ENCODE measurements at places on chromosomes 2 and 18.

- DNase-seq = no peak
These were observed 205.5 kb upstream of the SP5 start for GRCh38 chr2:170509452-170510193.

DNA sequence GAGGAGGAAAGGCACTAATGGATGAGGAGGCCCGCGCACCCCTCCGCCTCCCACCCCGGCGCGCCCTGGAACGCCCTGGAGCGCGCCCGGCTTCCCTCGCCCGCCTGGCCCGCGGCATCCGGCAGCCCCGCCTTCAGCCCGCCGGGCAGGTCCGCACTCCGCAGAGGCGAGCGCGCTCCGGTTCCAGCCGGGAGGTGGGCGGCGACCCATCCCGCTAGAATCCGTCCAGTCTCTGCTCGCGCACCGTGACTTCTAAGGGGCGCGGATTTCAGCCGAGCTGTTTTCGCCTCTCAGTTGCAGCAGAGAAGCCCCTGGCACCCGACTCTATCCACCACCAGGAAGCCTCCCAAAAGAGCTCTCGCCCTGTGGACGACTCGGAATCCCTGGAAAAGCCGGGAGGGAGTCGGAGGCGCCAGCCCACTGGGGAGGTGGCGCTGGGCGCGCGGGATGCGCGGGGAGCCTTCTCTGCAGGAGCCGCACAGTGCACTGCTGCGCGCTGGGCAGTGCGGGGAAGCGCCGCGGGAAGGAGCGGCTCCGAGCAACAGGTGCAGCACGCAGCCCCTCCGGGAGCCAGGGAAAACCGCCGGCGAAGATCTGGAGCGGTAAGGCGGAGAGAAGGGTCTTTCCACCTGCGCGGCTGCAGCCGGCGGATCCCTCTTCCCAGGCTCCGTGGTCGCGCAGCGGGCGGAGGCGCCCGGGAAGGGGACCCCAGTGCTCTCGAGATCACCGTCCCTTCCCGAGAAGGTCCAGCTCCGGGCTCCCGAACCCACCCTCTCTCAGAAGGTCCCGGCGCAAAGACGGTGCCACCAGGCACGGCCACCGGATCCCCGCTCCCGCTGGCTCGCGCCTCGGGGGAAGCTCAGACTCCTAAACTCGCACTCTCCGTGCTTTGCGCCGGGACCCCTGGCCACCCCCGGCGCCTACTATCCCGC lies at the start of gene GALR1:
Gene GALR1 (plus strand): TSS at position 280 of the 932 bp plus-strand sequence. CDS start 701 bp downstream, outside the sequence.
- no peak for DNase-seq

DNA sequence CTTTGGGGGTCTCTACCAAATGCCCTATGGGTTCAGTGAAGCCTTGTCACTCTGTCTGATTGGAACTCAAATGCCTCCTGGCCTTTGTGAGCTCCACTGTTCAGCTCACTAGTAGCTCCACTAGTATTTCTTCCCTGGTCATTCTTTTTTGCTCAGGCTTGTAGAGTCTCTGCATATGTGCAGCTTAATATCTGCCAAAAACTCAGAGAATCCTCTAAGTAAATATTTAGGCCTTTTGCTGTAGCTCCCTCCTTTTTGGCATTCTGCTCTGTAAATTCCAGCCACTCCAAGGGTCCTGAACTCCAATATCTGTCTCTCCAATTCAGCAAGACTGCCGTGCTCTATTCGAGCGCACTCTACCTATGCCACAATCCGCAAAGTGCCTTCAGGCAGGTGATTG lies 146.5 kb downstream of the MAIP1 start:
- no peak for DNase-seq

GRCh38 chr18:12008842-12009580 lies 27.7 kb downstream of the IMPA2 start:
- no peak for DNase-seq

DNA sequence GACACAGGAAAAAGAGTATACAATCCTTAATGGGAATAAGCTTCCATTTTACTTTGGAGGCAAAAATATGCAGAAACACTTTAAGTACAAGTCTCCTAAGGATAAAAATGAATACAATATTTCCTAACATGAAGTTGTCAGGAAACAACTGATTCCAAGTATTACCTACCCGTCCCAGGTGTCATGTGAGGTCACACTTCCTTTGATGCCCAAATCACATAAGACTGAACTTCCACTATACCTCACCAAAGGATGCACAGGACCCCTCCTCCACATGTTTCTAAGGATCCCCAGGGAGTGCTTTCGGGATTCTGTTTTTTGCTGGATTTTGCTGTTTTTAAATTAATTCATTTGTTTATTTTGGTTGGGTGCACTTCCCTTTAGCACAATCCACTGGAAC lies 438.5 kb upstream of the TCF4 start:
- DNase-seq = no peak

- no peak for DNase-seq
These were observed 133.7 kb downstream of the COMMD1 start for GRCh38 chr2:62038975-62039771.

GRCh38 chr2:191171708-191172355 lies 21.0 kb upstream of the STAT4 start:
- no peak for DNase-seq

DNA sequence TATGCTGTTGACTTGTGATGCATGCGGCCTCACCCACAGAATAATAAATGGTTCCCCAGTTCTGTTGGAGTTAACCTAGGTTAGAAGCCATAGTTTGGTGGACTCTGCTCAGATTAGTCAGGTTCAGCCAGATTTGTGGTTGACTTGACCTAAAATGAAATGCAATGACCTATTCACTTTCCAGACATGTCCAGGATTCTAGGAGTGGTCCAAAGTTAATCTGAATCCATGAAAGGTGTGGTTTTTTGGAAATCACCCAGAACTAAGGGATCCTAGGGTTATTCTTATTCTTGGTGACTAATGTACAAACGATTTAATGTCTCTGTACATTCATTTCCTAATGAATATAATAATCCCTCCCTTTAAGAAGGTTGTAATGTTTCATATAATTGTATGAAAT lies 88.9 kb upstream of the RBBP8 start:
- DNase-seq = no peak

DNA sequence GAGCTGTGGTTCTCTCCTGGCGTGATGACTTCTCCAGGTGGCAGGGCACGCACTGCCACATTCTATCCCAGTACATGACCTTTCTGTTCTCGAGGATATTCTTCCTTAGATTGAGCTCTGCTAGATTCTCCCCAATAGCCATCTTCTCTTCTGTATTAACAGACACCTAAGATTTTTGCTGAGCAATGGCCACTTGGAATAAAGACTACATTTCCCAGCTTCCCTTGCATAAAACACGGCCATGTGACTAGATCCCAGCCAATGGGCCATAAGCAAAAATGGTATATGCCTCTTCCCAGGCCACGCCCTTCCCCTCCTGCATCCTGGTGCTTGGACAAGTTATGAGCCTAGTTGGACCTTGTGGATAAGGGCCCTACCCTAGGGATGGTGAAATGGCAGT lies 82.1 kb downstream of the EIF2AK3 start:
- DNase-seq = no peak

GRCh38 chr2:68915393-68915792 lies 37.3 kb downstream of the GKN2 start:
- no peak for DNase-seq

DNA sequence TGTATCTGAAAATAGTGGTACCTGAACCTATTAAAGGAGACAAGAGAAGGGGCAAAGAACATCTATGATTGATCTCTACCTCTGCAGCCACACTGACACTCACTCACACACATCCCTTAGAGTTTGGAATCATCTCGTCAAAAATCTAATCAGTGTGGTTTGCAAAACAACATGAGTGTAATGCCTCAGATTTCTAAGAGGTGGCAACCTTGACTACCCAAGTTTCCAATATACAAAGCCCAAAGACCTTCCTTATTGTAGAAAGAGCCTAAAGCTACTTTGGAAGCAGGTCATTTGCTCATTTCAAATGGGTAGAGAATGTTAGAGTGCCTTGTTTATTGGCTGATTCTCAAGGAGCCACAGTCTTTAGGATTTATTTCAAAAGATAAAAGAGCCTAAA lies 444.9 kb downstream of the ARHGAP15 start:
- DNase-seq = no peak

DNA sequence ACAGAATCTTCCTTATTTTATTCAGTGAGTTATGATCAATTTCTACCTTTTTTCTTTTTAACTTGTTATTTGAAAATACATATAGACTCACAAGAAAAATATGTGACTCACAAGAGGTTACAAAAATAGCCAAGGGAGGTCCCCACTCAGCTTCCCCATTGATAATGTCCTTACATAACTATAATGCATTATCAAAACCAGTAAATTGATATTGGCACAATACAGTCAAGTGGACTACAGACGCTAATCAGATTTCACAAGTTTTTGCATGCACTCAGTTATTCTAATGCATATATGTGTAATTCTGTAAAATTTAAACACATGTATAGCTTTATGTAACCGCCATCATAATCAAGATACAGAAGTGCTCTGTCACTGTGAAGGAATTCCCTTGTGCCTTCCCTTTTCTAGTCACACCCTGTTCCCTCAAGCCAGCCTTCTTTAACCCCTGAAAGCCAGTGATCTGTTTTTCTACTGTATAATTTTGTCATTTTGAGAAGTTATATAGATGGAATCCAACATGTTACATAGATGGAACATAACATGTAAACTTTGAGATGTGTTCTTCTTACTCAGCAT lies 118.4 kb downstream of the ALMS1 start:
- DNase-seq = no peak

GRCh38 chr2:86623043-86623493 lies 597 bp downstream of the RNF103 start:
- peak; percentile 14 for DNase-seq

GRCh38 chr2:34229998-34230397 lies 630.9 kb upstream of the FAM98A start:
- DNase-seq = no peak

- DNase-seq = no peak
These were observed 81.2 kb downstream of the UGGT1 start for GRCh38 chr2:128172191-128172590.

GRCh38 chr2:84639751-84640150 lies 123.5 kb downstream of the DNAH6 start:
- no peak for DNase-seq

DNA sequence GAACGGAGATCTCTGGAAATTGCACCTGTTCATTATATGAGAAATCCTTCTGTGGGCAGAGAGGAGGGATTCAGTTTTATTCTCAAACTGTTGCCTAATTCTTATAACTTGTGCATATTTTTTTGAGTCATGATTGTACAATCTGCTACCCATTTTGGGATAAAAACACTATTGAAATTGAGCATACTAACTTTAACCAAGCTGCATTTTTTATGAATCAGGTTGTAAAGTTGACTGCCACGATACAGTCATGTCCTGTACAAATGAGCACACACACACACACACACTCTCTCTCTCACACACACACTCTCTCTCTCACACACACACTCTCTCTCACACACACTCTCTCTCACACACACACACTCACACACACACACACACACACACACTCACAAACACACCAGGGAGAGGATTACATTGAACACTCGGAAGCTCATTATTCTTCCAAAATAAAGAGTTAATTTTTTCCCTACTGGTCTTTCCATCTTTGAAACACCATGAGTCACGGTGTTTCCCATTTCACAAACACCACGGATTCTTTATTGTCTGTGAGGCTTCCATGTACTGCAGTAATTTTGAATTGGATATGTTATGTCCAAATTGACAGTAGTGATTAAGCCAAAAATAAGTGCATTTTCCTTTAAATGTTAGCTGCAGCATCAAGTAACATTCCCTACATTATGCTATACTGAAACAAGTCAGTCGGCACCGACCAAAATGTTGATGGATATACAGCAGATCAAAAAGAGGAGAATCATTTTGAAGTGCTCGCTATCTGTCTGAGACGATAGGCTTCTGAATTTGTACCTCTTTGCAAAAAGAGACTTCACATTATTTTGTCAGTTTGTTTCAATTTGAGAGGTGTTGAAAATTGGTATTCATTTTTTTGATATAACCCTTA lies 216.9 kb downstream of the ARHGAP15 start:
- DNase-seq = no peak

DNA sequence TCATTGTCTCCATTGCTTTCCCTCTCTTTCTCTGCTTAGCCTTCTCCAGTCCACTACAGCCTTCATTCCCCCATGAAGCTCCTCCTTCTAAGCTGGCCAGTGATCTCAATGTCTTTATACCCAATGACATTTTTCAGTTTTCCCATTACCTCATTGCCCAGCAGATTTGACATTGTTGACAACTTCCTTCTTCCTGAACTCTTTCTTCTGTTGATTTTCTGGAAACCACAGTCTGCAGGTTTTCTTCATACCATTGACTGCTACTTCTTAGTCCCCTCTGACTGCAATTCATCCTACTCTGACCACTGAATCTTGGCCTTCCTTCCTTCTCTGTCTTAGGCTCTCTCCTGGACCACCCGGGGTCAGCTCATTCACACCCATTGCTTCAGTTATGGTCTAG lies 22.9 kb upstream of the SPP2 start:
- no peak for DNase-seq

GRCh38 chr2:150676747-150677383 lies 189.4 kb upstream of the RND3 start:
- no peak for DNase-seq

GRCh38 chr2:206211657-206212255 lies 52.1 kb downstream of the EEF1B2 start:
- DNase-seq = no peak

- no peak for DNase-seq
These were observed 402.8 kb downstream of the LRRTM4 start for GRCh38 chr2:77119333-77119732.

GRCh38 chr2:182228073-182228473 lies 198.8 kb downstream of the PDE1A start:
- no peak for DNase-seq

DNA sequence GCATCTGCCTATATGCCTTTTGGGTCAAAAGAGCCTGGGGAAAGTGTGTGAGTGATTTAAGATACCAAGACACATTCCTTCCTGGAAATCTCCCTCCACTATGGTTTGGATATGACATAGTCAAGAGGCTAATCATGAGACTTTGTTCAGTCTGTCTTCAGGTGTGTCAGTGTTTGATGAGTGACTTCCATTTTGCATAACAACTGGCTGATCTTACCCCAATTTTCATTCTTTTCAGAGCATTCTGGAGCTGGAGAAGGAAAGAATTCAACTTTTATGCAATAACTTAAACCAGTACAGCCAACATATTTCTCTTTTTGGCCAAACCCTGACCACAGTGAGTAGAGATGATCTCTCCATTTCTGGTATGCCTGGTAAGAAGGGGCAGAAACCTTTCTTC lies 39.4 kb downstream of the SPC25 start:
- DNase-seq = no peak

GRCh38 chr2:70341477-70341765 lies 39.6 kb upstream of the FAM136A start:
- no peak for DNase-seq

Data from activated T-cell treated with anti-CD3 and anti-CD28 coated beads for 4 hours (primary cell).